Body of pancreas (tissue), 4 donors: ENCODE measurements at places on chromosomes 2 and 18. TPM values are rescaled to one million over a fixed set of nuclear protein-coding genes. Genes with fewer than 3 reads are reported as not detected.

The GATA6 gene
- total RNA-seq = 114 TPM

The DYNAP gene
- total RNA-seq = not detected

- no peaks in the 10 kb centered on the region for H3K4me1 ChIP-seq
- H3K4me3 ChIP-seq = no peak overlapping the region
- DNase-seq = no peak
- no peak overlapping the region for H3K27ac ChIP-seq
These were observed 11.3 kb downstream of the LRPPRC start for GRCh38 chr2:43984533-43984932.

GRCh38 chr2:178830451-178830850 lies 23.2 kb upstream of the TTN start:
- H3K4me1 ChIP-seq = no peaks in the 10 kb centered on the region
- DNase-seq = no peak
- H3K27me3 ChIP-seq = no peaks in the 10 kb centered on the region
- H3K36me3 ChIP-seq = no peaks in the 10 kb centered on the region
- no peak overlapping the region for H3K27ac ChIP-seq

The ATP6V1B1 gene
- total RNA-seq = 17.9 TPM

The RPS27A gene
- total RNA-seq = 703 TPM

DNA sequence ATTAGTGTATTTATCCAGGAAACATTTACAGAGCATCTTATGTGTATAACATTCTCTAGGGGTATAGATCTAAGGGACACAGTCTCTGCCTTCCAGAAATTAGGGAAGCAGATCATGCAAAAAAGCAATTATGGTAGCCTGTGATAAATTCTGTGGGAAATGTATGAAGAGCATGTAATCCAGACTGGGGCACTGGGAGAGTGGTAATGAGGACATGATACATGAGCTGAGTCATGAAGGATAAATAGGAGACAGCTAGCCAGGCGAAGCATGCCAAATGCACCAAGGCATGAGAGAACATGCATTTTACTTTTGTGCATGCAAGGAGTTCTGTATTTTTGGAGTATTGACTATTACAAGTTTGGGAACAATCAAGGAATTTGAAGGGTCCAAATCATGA lies 8.9 kb upstream of the RPRM start:
- no peak overlapping the region for H3K4me3 ChIP-seq
- H3K36me3 ChIP-seq = no peaks in the 10 kb centered on the region
- H3K27ac ChIP-seq = no peak overlapping the region

DNA sequence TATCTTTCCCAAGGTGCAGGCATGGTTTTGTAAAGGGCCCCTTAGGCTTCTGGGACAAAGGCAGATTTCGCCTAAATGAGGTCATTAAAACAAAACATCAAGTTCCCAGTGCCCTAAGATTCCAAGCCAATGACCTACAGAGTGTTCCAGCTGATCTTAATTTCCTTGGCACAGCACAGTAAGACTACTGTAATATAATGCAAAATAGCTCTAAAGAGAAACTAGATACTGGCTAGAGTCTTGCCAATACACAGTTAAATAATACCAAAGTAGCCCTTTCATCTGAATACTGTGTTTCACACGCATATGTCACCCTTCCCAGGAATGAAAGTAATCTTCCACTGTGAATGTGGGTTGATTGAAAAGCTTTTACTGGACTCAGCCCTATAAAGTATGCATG lies 14.7 kb downstream of the GRB14 start:
- no peak overlapping the region for H3K4me3 ChIP-seq
- H3K27me3 ChIP-seq = no peaks in the 10 kb centered on the region
- no peaks in the 10 kb centered on the region for H3K36me3 ChIP-seq
- peak overlapping the region; percentile 57 for H3K27ac ChIP-seq

The KIAA2012 gene
- not detected for total RNA-seq

GRCh38 chr2:59938181-59938580 lies 615.3 kb downstream of the BCL11A start:
- H3K4me1 ChIP-seq = no peaks in the 10 kb centered on the region
- H3K27me3 ChIP-seq = no peaks in the 10 kb centered on the region
- no peaks in the 10 kb centered on the region for H3K36me3 ChIP-seq
- no peak overlapping the region for H3K4me3 ChIP-seq
- DNase-seq = no peak

DNA sequence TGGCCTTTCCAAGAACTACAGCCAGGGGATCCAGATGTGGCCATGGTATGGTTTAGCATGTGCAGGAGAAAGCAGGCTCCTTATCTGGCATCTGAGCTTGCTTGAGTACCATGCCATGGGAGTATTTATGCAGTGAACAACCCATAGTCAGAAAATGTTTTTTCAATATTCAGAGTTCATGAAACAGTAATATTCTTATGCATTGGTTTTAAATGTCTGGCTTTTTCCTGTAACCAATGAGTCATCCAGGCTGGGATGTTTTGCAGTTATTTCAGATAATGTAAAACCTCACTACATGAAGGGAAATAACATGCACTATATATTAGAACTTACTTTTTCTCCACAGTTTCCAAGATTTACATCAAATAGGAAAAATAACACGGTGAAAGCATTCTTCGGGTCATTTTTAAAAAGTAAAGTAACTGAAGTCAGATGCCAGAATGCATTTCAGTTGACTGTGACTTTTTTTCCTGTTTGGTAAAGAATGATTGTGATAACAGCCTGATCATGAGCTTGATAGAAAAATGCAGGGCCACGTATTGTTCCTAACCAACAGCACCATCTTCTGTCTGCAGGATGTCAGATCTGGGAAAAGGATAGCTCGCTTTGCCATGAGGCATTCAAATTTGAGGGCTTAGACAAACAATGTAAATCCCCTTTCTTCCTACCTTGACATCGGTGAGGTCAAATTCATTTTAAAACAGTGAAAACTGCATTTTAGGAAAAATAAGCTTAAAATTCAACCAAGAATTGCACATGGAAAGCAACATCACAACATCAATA lies 152.8 kb downstream of the DSC3 start:
- H3K36me3 ChIP-seq = no peaks in the 10 kb centered on the region
- H3K4me1 ChIP-seq = no peaks in the 10 kb centered on the region
- H3K4me3 ChIP-seq = no peak overlapping the region
- DNase-seq = no peak
- no peak overlapping the region for H3K27ac ChIP-seq

DNA sequence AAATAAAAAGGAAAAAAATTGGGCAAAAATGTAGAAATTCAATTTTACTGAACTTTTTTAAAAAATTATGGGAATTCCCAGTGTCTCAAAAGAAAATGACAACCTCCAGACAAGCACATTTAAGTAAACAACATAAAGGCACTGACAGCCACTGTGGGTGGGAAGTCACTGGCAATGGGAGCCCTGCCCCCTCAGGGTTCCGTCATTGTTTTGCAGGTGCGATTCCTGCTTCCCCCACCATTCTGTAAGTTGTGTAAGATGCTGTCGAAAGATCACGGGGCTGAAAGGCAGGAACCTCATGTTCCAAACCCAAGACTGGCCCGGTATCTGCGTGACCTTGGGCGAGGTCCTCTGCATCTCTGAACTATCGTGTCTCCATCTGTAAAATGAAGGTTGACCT lies 15.8 kb upstream of the ASPRV1 start:
- no peaks in the 10 kb centered on the region for H3K27me3 ChIP-seq
- H3K4me1 ChIP-seq = no peaks in the 10 kb centered on the region
- H3K36me3 ChIP-seq = no peaks in the 10 kb centered on the region
- H3K4me3 ChIP-seq = no peak overlapping the region
- DNase-seq = no peak

- H3K27me3 ChIP-seq = no peaks in the 10 kb centered on the region
- H3K27ac ChIP-seq = no peak overlapping the region
- H3K36me3 ChIP-seq = no peaks in the 10 kb centered on the region
- H3K4me1 ChIP-seq = no peaks in the 10 kb centered on the region
These were observed 19.3 kb downstream of the TRABD2A start for GRCh38 chr2:84861539-84861938.

DNA sequence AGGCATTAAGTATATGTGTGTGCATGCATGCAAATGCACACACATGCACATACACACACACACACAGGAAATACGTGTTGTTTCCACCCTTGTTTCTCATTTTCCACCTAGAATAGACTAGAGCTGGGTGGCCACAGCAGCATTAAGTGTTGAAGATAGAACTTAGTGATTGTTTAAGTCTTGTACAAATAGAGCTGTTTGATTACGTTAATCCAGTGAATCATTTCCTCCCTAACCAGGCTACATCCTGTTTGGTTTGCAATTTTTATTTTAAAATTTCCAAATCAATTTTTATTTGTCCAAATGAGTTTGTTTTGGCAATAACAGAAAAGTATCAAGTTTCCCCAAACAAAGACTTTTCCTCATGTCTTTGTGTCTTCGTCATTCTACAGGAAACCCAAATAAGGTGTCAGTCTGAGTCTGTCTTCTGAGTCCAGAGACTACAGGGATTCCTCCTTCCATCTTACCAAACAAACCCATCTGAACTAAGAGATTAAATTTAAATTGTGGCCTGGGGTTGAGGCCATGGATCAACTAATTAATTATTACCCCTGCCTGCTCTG lies 74.6 kb upstream of the GALNT5 start:
- DNase-seq = no peak
- H3K36me3 ChIP-seq = no peaks in the 10 kb centered on the region
- H3K27me3 ChIP-seq = no peaks in the 10 kb centered on the region
- peaks cover 11% of the 10 kb centered on the region for H3K4me1 ChIP-seq

- no peak for DNase-seq
- H3K36me3 ChIP-seq = peaks cover 27% of the 10 kb centered on the region
- H3K27me3 ChIP-seq = no peaks in the 10 kb centered on the region
- no peaks in the 10 kb centered on the region for H3K4me1 ChIP-seq
- no peak overlapping the region for H3K4me3 ChIP-seq
These were observed 7.8 kb downstream of the ZNF892 start for GRCh38 chr2:95215018-95215612.

The DOK6 gene
- total RNA-seq = under 0.01 TPM
